ENCODE measurements at places on chromosomes 4 and X.

GRCh38 chr4:56427179-56427578 is 8.2 kb downstream of the PPAT start:
- no peak for DNase-seq

DNA sequence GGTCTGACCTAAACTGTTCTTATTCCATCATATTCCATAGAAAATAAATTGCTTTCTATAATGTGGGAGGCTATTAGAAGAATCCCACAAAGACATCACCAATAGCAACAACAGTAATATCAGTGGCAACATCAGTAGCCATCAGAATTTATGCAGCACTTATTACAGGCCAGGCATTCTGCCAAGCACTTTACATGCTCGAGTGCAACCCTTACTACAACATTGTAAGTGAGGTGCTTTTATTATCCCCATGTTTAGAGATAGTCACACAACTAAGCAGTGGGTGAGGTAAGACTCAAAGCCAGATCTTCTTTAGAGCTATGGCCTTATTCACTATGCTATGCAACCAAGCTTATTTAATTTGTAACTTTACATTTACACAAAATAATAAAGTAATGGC is 317.1 kb upstream of the BMP3 start:
- DNase-seq: no peak

DNA sequence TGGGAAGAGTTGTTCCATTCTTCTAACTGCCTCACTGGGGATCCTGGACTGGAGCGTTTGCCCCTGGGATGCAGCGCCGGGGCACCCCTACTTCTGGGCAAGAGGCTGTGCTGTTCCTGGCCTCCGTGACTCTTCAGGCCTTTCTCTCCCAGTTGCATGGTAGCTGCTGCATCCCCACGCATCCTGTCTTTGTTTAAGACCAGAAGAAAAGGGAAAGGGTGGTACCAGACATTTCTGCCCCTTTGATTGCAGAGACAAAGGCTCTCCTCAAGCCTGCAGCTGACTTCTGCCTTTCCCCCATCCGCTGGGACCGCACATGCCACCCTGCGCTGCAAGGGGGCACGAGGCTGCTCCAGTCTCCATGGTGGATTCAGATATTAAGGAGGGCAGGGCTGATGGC is 70.4 kb downstream of the SHROOM2 start:
- no peak for DNase-seq

DNA sequence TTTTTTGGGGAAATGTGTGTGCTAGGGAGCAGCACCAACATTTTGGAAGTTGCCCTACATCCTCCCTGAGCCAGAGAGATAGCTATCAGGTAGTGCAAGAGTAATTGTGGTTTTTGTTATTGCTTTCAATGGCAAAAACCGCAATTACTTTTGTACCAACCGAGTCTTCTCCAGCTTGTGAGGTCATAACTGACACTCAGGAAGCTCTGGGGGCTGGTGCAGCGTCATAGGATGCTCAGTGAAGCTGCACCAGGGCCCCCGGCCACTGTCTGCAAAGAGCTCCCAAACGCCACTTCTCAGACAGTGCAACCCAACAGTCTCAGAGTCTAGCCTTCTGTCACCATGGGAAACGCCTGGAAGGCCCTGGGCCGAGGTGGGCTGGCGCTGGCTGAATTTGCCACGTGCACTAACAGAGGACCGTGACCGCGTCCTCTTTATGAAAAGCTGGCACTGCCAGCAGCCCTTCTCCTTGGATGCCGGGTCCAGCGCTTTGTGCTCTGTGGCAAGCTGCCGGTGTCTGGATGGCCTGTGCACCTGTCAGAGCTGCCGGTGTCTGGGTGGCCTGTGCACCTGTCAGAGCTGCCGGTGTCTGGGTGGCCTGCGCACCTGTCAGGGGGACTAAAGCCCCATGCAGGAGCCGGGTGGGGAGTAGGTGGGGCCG is 19.4 kb downstream of the SH3TC1 start:
- DNase-seq: no peak

GRCh38 chr4:76007089-76007862 is at the start of gene CXCL9:
Gene CXCL9 (minus strand): TSS chr4:76007509. CDS start chr4:76007449, 60 bp downstream.
- no peak for DNase-seq

DNA sequence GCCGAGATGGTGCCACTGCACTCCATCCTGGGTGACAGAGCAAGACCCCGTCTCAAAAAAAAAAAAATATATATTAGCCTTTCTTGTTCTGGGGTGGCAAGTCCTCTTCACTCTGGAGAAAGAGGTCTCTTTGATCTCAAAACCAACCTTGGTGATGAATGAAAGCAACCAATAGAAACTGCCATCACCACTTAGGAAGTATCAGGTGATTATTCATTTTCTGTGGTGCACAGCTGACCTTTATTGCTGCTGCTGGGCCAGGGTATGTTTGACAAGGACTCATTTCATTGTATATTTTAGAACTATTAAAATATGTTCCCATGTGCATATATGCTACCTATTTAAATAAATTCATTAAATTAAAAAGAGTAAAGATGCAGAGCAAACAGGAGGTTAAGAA is 76.0 kb upstream of the KIT start:
- no peak for DNase-seq

DNA sequence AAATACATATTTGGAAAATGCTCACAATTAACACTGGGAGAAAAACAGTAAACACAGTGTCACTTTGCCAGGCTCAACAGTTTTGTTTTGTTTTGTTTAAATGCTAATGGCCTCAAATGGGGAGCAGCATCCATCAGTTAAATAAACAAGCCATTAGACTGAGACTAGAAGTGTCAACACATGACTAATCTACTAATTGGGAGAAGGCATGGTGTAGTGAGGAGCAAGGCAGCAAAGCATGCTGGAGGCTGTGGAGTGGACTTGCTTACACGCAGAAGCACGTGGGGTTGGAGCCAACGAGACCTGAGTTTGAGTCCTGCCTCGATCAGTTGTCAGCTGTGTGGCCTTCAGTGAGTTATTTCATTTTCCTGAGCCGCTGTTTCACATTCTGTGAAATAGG is 29.0 kb downstream of the UTP14A start:
- no peak for DNase-seq

Data from T-helper 2 cell (primary cell).